ENCODE measurements at places on chromosomes 4 and X.

DNA sequence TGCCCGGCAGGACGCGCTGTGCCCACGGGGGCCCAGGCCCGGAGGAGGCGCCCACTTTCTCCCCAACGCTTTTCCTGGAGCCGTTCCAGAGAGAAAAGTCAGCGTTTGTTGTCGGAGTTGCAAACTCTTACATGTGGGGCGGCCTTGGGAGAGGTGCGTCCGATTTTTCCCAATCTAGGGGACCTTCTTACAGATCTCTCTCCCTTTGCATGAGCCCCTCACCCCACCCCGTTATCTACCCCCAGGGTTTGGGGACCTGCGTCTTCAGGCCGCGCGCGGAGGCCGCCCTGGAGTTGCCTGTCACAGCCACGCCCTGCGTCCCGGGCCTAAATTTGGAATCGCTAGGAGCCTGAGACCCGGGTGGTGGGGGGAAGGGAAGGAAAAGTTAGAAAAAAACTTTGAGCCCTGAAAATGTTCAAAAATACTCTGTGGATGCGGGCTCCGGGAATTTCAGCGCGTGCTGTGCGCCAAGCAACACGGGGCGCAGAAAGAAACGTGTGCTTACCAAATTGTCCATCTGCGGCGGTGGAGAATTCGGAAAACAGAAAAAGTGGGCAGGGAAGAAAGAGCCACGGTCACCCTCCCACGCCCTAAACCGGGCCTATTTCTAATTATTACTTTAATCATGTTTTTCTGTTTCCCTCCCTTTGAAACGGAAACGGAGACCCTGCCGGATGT lies 587 bp downstream of the CD99 start:
- peak; percentile 88 for DNase-seq

DNA sequence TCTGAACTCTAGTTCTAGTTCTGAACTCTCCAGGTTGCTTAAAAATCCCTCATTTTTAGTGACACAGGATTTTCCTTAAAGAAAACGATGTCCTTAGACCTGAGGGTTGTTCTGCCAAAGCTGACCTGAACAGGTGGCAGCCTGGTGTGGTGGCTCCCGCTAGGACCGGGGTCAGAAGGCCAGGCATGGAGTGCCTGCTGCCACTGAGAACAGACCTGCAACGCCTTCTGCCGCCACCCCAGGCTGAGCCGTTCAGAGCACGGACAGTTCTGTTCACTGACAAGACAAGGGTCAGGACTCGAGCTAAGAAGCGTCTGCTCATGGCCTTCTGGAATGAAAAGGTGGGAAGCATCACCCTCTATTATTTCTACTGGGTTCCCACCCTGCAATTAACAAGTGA lies 15.8 kb downstream of the DCTD start:
- DNase-seq = no peak

GRCh38 chr4:159778298-159778697 lies 675.4 kb downstream of the RAPGEF2 start:
- no peak for DNase-seq

DNA sequence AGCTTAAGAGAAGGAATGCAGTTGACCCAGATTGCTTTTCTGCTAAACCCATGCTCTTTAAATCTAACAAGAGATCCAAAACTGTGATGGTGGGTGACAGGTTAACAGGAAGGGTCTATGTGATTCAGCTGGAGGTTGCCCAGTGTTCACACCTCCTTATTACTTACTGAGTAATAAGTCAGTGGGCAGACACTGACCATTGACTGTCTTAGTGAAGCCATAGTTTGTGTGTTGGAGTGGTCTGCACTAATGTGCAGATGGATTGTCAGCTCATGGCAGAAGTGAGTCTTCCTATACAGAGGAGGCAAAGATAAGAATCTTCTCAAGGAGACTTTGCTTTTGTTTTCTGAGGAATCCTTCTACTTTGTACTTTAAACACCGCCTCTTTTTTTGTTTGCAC lies 15.2 kb upstream of the RUFY3 start:
- DNase-seq = no peak

DNA sequence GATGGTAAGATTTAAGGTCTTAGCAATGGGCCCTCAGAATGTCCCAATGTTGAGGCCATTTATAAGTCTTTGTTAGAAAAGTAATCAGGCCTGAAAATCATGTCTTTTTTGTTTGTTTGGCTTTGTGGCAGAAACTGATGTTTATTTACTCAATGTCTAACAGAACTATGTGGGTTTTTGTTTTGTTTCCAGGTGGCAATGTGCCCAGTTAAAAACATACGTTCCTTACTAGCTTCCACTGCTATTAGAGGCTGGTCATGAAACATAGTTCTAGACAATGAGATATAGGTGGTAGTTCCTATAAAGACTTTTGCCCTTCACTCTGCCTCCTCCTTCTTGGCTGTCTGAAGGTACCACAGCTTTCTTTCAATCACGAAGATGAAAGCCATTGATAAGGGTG lies 108.8 kb downstream of the C4orf51 start:
- no peak for DNase-seq

DNA sequence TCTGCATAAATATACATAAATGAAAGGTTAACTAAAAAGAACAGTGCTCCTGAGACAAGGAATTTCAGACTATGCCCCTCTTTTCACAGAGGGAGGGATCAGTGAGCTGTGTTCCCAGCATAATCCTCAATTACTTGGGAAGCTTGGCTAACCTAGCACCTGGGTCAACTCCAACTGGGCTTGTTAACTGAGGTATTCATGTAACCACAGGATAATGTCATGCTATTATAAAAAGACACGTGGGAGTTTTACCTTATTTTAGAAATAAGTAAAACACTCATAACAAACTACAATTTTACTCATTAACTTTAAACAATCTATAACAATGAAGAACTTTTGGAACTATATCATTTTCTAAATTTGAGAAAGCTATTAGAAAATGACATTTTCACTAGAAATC lies 48.6 kb downstream of the RPGR start:
- DNase-seq = no peak

DNA sequence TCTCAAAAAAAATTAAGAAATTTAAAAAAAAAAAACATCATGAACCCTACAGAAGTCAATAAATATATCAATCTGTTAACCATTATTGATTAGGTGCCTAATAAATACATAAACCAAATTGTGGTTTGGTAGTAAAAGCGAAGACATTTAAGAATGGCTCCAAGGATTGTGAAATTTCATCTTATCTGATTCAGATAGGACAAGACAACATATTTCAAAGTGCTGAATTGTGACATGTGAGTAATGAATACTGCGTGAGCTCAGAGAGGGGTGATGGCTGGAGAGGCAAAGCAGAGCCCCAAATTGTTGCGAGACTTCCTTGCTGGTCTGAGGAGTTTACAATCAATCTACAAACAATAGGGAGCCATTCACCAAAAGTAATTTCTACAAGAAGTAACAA lies 8.2 kb downstream of the AMBN start:
- no peak for DNase-seq

DNA sequence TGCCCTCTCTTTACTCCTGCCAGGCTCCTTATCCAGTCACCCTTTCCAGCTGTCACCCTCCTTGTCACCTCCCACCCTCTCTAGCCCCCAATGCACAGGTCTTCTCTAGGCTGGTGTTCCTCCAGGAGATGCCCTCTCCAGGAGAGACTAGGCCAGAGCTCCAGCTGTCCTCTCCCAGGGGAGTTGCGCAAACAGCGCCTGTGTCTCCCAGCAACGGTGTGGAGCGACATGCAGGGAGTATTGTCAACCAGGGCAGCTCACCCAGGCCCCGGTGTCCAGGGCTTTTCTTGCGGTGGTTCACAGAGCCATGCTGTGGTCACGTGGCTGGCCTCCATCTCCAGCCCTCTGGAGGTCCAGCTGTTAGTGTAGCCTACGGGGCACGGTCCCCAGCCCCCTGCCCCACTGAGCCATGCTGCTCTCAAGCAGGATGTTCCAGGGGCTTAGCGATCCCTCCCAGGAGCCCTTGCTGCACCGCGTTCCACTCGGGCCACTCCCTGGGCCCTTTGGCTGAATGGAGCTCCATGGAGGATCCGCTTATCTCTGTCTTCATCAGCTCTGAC lies 34.8 kb downstream of the CCNQ start:
- DNase-seq = no peak

DNA sequence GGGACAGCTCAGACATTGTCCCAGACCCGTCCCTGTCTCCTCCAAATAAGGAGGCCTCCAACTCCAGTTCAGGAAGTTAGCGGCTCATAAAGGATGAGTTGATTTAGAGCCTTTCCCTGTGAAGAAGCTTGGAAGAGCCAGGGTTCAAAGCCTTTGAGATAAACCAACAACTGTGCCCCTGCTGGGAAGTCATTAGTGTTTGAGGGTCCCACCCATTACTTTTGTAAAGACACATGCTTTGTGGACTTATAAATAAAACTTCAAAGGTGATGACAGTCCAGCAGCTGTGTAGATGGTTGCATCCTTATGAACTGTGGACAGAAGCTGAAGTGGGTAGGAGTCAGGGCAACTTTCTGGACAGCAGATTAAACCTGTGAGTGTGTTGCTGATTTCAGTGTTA lies 86.0 kb upstream of the PGRMC2 start:
- no peak for DNase-seq

GRCh38 chrX:106901341-106901740 lies 1.8 kb downstream of the RIPPLY1 start:
- no peak for DNase-seq

DNA sequence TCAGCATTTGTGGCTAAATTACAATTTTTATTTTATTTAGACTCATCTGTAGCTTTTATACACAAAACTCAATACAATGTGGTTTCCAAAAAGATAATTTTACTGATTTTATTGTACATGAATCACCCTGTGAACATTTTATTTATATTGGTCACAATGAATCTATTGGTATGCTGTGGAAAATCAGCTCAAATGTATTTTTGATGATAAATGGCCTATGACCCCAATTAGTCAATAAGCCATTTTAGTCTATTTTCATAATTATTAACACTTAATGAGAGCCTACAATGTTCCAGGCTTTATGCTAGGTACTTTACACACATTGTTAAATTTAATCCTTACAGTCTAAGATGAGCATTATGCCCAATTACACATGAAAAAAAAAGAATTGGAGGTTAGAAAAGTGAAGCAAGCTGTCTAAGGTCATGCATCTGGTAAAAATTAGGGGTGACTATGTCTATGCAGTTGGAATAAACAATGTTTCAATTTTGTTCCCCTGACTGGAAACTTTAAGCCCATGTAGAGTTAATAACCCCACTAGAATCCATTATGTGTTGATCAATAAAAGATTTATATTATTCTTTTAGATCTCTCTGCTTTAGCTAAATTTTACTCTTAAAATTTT lies 344.7 kb downstream of the PABPC4L start:
- no peak for DNase-seq

DNA sequence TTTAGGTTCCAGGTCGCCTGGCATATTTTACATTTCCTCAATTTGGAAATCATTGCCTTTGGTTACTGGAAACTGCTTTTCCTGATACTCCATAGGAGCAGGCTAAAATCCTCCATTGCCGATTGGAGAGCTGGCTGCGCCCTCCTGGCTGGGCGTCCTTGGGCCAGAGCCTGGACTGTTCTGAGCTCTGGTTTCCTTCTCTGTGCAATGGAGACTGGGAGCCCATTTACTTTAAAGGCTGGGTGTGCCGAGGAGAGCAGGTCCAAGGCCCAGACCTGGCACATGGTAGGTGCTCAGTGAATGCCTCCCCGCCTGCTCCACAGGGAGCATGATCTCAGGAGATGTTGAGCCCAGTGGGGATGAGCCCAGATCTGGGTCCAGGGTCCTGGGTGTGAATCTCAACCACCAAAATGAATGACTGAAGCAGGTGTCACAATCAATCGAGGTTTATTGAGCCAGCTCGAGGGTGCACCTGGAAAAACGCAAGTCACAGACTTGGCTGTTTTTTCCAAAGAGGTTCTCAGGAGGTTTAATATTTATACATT lies 50.0 kb downstream of the EVC start:
- no peak for DNase-seq

DNA sequence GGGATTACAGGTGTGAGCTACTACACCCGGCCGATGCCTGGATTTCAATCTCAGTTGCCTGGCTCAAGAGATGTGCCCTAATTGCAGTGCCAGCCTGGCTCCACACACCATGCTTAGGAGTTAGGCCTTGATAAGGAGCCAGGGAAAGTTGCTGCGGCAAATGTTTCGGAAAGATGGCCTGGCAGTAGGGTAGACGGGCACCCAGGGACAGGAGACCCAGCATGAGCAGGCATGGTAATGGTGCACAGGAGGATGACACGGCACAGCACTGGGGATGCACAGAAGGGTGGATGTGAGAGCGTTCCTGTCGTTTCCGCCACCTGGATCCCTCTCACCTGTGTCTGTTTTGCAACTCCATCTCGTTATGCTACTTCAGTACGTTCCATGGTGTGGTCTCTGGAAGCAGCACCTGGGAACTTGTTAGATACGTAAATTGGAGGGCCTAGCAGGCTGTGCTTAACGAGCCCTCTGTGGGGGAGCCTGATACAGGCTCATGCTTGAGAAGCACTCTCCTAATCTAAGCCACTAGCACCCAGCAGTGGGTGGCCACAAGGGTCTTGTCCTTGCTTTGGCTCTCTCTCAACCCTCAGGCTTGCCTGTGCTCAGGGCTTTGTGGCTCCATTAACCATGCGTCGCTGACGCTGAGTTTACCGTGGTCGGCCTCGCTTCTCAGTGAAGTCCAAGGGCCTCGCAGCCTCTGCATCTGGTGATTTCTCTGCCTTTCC lies 20.3 kb downstream of the RNF4 start:
- peak; percentile 55 for DNase-seq

DNA sequence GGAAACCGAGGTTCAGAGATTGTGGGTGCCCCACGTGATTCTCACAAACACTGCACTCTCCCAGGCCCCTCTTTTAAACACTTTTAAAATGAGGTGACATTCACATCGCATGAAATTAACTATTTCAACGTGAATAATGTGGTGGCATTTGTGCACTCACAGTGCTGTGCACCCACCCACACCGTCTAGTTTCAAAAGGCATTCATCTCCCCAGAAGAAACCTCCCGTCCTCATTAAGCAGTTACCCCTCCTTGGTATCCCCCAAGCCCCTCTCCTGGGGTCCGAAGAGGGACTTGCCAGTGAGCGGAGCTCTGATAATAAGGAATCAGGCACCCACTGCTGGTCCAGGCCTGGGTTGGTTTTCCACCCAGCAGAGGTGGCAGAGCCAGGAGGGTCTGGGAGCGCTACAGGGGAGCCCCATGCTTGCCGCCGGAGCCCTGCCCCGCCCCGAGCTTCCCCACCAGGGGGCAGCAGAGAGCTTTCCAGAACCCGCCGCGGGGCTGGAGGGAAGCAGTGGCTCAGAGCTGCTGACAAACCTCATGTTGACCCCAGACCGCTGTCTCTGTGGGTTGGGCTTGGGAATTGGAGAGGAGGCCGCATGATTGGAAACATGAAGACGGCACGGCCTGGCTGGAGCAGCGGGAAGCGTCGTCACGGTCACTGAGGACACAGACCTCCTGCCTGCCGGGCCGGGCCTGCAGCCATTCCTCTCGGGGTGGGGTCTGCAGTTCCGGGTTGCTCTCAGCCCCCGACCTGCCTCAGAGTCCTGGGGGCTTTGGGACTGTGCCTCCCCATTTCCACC lies 27.5 kb upstream of the HTRA3 start:
- peak; percentile 91 for DNase-seq

DNA sequence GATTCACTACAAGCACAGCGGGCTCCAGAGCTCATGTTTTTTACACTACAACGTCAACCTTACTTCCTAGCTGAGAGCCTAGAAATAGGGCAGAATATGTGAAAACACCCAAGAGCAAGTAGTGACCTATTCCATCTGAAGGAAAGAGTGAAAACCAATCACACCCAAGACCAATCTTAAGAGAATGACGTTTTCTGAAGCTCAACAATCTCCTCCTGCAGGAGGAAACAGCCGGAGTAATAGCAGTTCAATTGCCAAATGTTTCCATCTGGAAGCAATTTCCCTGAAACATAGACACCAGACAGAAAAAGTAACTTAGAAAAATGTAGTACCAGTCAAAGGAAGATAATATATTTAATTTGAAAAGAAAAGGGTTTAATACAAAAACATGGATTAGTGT lies 142.4 kb downstream of the ANXA5 start:
- DNase-seq = no peak

- no peak for DNase-seq
These were observed 223.9 kb upstream of the ANKRD50 start for GRCh38 chr4:124936427-124936826.

Data from aorta (tissue), 5 donors.